ENCODE measurements at places on chromosomes 16 and 17. TPM values are rescaled to one million over a fixed set of nuclear protein-coding genes. Genes with fewer than 3 reads are reported as not detected.

The SUZ12 gene
- polyA plus RNA-seq: 4.7 TPM

GRCh38 chr16:54176376-54176901 lies 110.1 kb downstream of the IRX3 start:
- DNase-seq: no peak

- DNase-seq: no peak
Observed at GRCh38 chr17:50934672-50935220, 68.6 kb upstream of the TOB1 start.

GRCh38 chr17:8956465-8956902 lies 9.0 kb downstream of the PIK3R5 start:
- DNase-seq: no peak

- DNase-seq: no peak
Observed at GRCh38 chr17:78746263-78746948, 35.7 kb downstream of the CYTH1 start.

- DNase-seq: no peak
Observed at GRCh38 chr16:3057181-3058138, 8.0 kb upstream of the IL32 start.

DNA sequence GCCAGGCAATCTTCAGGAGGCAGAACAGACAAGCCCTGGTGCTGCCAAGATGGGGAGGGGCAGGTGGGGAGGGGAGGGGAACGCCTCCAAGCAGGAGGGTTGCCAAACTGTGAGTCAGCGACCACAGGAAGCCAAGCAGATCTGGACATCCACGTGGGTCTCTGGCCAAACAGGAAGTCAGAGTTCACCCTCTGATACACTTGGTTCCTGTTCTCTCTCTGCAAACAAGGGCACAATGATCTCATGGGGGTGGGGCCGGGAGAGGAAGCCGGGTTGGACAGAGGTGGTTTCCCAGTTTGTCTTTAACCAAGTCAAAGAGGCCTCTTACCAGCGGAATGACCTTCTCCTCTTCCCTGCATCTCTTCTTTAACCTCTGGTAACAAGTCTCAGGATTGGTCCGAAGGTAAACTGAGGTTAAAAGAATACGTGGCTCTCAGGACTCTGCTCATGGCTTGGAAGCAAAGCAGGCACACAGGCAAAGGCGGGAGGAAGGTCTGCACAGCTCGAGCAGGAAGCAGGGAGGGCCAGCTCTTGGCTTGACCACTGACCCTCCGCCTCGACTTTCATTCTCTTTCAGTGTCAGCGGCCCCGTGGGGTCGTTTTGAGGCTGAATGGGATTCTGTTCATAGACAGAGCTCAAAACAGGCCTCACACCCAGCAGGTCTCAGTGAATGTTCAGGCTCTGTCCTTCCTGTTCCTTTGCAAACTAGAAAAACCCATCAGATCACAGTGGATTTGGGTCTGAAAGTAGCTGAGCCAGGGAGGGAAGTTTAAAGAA lies 32.9 kb downstream of the TK2 start:
- peak; percentile 95 for DNase-seq

DNA sequence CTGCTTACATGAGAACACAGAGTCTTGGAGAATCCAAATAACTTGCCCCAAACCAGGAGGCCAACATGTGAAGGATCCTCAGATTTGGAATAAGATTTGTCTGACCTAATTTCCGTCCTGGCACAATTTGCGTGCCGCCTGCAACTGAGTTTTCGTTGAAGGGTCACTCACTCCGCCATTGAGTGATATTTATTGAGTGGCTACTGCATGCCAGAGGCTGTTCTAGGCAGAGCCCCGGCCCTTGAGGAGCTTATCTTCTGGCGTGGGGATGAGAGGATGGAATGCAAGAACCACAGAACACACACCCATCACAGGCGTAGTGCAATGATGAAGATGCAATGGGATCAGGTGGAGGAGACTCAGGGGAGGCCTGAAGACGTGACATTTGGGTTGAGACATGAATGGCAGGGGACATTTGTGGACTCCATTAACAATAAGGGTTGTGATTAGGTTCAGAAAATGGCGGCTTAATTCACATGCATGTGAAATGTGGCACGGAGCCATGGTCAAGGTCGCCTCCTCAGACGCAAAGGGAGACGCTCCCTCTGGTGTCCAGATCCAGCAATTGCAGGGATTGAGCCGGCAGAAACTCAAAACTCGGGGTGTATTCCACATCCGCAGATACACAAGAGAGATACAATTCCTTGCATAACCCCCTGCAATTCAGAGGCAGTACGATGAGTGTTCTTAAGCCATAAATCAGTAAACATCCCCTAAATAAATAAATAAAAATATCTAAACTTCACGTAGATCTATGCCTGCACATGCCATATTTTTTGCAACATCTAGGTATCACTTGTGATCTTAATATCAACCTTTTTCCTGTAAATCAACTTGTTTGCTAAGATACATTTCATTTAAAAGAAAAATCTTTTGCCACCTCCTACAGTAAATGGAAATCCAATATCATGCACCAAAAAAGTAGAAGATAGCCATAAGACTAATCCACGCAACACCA lies 57.9 kb upstream of the CACNG4 start:
- no peak for DNase-seq

The KRTAP4-6 gene
- polyA plus RNA-seq: not detected

- no peak for DNase-seq
Observed at GRCh38 chr16:12587170-12587569, 216.5 kb downstream of the CPPED1 start.

The OSGIN1 gene
- polyA plus RNA-seq: 2.0 TPM

- DNase-seq: no peak
Observed at GRCh38 chr17:40113907-40114245, 7.9 kb upstream of the MSL1 start.

Measured in BJ (cell line).